ENCODE measurements at places on chromosomes 6 and 20. TPM values are rescaled to one million over a fixed set of nuclear protein-coding genes. Genes with fewer than 3 reads are reported as not detected.

DNA sequence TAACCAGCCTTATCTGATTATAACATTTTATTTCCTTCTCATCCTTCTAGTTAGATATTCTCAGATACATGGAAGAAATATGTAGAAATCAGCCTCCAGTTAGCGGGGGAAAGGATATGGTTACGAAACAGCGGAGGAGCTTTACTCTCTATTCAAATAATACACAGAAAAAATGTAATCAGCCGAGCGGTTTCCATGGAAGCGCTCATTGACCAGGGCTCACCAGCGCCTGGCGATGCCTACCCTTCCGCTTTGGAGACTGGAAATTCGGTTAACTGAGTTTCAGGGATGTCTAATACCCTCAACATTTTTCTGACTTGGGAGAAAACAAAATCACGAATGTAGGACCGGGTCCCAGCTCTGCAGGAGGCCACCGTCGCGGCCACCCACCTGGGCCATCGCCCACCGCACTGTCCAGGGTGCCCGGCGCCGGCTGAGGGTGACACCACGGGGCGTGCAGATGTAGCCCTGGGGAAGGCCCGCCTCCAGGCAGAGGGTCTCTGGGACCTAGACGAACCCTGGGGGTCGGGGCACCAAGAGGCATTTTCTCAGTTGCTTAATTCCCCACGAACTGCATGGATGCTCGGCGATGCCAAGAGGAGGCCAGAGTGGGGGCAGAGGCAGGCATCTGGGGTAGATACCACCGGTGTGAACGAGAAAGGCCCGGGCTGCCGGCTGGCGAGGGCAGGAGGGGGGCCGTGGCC, 1.7 kb downstream of the PRR18 start:
- no peaks in the 10 kb centered on the region for H3K36me3 ChIP-seq
- no peaks in the 10 kb centered on the region for H3K27me3 ChIP-seq
- no peak for DNase-seq

DNA sequence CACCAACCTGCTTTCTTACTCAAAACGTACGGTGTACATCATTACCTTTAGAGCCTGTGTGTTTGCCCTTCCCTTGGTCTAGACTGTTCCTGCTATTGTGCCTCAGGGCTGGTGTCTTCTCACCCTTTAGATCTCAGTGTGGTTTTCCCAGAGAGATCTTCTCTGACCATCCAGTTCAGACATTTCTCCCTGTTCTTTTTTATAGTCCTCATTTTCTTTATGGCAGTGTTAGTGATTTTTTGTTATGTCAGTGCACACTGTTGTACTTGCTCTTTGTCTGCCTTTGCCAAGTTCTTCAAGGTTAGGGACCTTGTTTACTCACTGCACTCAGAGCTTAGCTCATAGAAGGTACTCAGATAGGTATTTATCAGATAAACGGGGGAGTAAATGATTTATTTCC, 82.8 kb downstream of the ATRN start:
- no peak overlapping the region for H3K27ac ChIP-seq
- no peak for DNase-seq
- H3K4me1 ChIP-seq = no peaks in the 10 kb centered on the region

GRCh38 chr6:107230024-107230423, 114.7 kb upstream of the BEND3 start:
- peaks cover 4% of the 10 kb centered on the region for H3K36me3 ChIP-seq
- no peak for DNase-seq
- H3K4me3 ChIP-seq = no peak overlapping the region
- no peaks in the 10 kb centered on the region for H3K4me1 ChIP-seq

GRCh38 chr20:61679473-61679872, 386.2 kb downstream of the TAF4 start:
- H3K27ac ChIP-seq = no peak overlapping the region
- H3K4me1 ChIP-seq = peaks cover 16% of the 10 kb centered on the region
- H3K36me3 ChIP-seq = no peaks in the 10 kb centered on the region
- no peaks in the 10 kb centered on the region for H3K27me3 ChIP-seq
- no peak overlapping the region for H3K4me3 ChIP-seq

PGBD1 gene
- total RNA-seq = 8.7 TPM

MEP1A gene
- total RNA-seq = not detected

SIRPD gene
- not detected for total RNA-seq

SLC22A2 gene
- 0.75 TPM for total RNA-seq

Data from esophagus muscularis mucosa (tissue), 4 donors.